ENCODE measurements at places on chromosomes 3 and 15.

DNA sequence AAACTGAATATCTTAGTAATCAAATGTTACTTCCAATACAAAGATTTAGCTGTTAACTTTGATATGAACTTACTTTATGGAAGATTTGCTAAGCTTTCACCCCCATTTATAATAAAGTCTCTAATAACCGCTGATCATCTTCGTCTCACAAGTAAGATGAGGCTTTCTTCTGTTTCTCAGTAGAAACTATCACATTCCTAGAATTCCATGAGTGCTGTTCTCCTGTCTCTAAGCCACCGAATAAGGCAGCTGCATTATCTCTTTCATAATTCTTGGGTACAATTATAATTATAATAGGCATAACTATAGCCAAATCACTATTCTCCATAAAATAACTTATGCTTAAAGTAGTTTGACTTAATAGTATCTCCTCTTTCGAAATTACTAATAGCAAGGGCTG is 18.3 kb upstream of the SETMAR start:
- peaks cover 52% of the 10 kb centered on the region for H3K27me3 ChIP-seq
- H3K4me1 ChIP-seq = no peaks in the 10 kb centered on the region
- H3K36me3 ChIP-seq = no peaks in the 10 kb centered on the region

DNA sequence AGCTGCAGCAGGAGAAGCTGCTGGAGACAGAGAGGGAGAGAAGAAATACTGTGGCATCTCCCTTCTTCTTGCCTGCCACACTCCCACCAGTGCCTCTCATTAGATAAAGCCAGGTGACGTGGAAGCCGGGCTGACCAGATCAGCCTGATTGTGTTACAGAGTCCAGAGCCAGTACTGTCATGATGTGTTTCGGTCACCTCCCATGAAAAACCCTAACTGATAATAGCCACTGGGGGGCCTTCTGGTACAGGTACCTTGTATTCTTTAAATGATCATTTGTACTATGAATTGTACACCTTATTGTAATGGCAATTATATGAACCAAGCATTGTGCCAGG is 125.8 kb upstream of the TMEM108 start:
- H3K27ac ChIP-seq = no peak overlapping the region
- H3K36me3 ChIP-seq = no peaks in the 10 kb centered on the region
- no peak for DNase-seq
- no peaks in the 10 kb centered on the region for H3K27me3 ChIP-seq
- no peaks in the 10 kb centered on the region for H3K4me1 ChIP-seq

- H3K27me3 ChIP-seq = no peaks in the 10 kb centered on the region
- H3K4me1 ChIP-seq = no peaks in the 10 kb centered on the region
- no peak overlapping the region for H3K4me3 ChIP-seq
These were observed 236.9 kb upstream of the HES1 start for GRCh38 chr3:193899001-193899400.

- no peaks in the 10 kb centered on the region for H3K36me3 ChIP-seq
- H3K4me1 ChIP-seq = no peaks in the 10 kb centered on the region
- DNase-seq = no peak
- H3K27ac ChIP-seq = no peak overlapping the region
- no peaks in the 10 kb centered on the region for H3K27me3 ChIP-seq
- H3K4me3 ChIP-seq = no peak overlapping the region
These were observed 767.0 kb downstream of the CADM2 start for GRCh38 chr3:85725809-85726208.

- peaks cover 92% of the 10 kb centered on the region for H3K27me3 ChIP-seq
- H3K27ac ChIP-seq = no peak overlapping the region
- H3K4me1 ChIP-seq = peaks cover 15% of the 10 kb centered on the region
- no peak for DNase-seq
- H3K4me3 ChIP-seq = peak overlapping the region; percentile 71
These were observed 451 bp downstream of the ONECUT1 start for GRCh38 chr15:52789601-52790168.

- peaks cover 5% of the 10 kb centered on the region for H3K36me3 ChIP-seq
- no peaks in the 10 kb centered on the region for H3K27me3 ChIP-seq
- DNase-seq = no peak
- peaks cover 34% of the 10 kb centered on the region for H3K4me1 ChIP-seq
- no peak overlapping the region for H3K4me3 ChIP-seq
These were observed 2.8 kb downstream of the SEMA4B start for GRCh38 chr15:90203922-90204321.

- no peak for DNase-seq
- no peak overlapping the region for H3K4me3 ChIP-seq
- no peaks in the 10 kb centered on the region for H3K4me1 ChIP-seq
- H3K36me3 ChIP-seq = no peaks in the 10 kb centered on the region
These were observed 37.4 kb downstream of the FRMD5 start for GRCh38 chr15:44157679-44158078.

- DNase-seq = no peak
- H3K27me3 ChIP-seq = no peaks in the 10 kb centered on the region
- H3K4me3 ChIP-seq = peak overlapping the region; percentile 95
These were observed 401 bp downstream of the SEC11A start for GRCh38 chr15:84715441-84716035.

Measured in central memory CD8-positive, alpha-beta T cell (primary cell).